ENCODE measurements at places on chromosomes 11 and 22.

DNA sequence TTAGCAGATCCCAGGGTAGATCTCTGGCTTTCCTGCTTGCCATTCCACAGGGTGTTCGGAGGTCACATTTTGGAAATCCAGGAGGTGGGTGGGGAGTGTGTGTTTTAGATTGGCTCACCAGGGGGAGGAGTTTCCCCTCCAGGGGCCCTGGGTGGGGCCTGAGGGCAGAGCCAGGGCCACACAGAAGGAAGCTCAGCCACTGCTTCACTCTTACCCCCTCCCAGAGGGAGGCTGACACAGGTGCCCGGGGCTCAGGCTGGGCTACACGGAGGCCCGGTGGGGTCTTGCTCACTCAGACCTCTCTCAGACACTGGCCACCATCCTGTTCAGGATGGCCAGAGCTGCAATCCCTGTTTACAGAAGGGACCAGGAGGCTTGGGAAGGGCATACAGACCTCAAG lies 2.5 kb downstream of the WNT7B start:
- no peak for DNase-seq

DNA sequence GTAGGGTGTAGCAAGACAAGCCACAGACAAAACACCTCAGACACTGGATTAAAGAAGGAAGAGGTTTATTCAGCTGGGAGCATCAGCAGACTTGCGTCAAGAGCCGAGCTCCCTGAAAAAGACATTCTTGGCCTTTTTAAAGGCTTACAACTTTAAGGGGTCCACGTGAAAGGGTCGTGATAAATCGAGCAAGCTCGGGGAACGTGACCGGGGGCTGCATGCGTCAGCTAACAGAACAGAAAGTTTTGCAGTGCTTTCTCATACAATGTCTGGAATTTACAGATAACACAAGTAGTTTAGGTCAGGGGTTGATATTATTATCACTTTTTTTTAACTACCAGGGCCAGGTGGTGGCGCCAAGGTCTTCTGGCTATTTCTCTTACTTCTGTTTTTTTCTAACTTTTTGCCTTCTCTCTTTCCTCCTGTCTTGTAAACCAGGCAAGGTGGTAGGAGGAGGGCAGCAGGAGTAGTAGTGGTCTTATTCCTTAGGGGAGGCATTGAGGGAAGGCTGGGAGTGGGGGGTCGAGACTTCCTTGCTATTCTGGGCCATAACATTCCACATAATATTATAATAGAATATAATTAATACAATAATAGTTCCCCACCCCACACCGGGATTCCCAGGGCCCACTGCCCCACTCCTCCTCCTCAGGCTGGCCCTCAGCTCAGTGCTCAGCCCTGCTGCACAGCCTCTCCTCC lies 587 bp upstream of the ALDH3B1 start:
- DNase-seq = no peak

GRCh38 chr22:50536226-50536625 lies 6.4 kb upstream of the TYMP start:
- DNase-seq = no peak

DNA sequence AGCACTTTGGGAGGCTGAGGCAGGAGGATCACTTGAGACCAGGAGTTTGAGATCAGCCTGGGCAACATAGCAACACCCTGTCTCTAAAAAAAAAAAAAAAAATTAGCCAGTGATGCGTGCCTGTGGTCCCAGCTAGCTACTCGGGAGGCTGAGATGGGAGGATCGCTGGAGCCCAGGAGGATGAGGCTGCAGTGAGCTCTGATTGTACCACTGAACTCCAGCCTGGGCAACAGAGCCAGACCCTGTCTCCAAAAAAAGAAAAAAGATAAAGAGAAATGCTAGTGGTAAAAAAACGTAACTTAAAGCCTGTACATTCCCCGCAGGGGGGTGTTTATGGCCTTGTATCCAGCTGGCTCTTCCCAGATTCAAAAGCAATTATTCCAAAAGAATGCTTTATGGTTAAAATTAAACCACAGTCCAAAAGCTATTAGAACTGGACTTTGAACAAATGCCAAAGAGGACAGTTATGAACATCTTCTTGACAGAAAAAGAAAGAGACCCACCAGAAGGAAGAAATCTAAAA lies 16.4 kb upstream of the SNX32 start:
- DNase-seq = no peak

GRCh38 chr22:35051791-35052190 lies 14.2 kb upstream of the ISX start:
- DNase-seq = no peak

DNA sequence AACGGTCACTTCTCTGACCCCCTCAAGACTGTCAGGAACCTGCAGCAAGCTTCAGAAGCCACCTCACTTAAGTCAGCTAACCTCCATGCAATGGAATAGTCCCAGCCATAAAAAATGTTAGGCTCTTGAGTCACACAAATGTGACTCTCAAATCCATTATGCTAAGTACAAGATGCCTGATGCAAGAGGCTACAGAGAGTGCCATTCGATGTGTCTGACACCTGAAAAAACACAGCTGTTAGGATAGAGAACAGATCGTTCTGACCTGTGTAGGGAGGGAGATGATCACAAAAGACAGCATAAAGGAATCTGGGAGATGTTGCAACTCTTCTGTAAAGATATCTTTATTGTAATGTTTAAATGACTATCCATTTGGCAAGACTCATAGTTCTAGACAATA lies 712.4 kb downstream of the TBC1D22A start:
- no peak for DNase-seq

DNA sequence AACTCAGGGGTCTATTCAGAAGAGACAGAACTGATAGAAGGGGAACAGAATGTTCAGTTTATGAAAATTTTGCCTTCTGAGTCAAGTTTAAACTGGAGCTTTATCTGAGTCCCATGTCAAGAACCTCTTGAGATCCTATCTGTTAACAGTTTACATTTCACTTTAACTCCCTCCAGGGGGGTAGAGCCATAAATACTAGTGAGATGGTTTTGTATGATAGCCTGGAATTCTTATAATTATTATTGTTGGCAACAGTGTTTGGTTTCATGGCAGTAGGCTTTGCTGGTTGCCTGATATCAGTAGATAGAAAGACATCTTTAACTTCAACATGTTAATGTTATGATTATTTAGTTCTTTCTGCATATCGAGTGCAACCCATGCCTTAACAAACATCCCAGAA lies 498.5 kb downstream of the INSC start:
- DNase-seq = no peak

GRCh38 chr11:129148487-129148886 lies 43.6 kb downstream of the ARHGAP32 start:
- DNase-seq = no peak

DNA sequence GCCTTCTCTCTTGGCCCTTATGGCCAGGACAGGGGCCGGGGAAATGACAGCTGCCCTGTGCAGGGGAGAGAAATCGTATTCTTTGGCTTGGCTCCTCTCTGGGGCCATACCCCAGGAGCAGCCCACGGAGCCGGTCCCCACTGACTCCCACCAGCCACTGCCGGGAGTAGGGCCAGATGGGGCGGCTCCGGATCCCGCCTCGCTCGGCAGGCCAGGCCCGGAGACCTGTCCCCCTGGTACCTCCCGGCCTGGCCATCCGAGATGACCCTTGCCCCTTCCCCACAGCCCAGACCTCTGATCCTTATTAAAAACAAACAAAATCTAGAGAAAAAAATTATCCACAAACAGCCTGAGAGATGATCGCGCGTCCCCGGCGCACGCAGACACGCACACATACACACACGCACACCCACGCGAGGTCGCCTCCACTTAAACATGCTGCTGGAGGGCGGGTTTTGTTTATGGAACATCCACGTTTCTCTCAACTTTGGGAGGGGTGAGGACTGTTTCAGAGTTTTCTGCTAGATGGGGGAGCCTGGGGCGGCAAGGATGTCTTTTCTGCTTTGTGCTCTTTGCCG lies 59.1 kb downstream of the IGLL1 start:
- DNase-seq = no peak

GRCh38 chr11:34784318-34784841 lies 131.8 kb downstream of the APIP start:
- DNase-seq = no peak

- DNase-seq = no peak
Observed at GRCh38 chr11:86575208-86575855, 97.1 kb downstream of the ME3 start.

DNA sequence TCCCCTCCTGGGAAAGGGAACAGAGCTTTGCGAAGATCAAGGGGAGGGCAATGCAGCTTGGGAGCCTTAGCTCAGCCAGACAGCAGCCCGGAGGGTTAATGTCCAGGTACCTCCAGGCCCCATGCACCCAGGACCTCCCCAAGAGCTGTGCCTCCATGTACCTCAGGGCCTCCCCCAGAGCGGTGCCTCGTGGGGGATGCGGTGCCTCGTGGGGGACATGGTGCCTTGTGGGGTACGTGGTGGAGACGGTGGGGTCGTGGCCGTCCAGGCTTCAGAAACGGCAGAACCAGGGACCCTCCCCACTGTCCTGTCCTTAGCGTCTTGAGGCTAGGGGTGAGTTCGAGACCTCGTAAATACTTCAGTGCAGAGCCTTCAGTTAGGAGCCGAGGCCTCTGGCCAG lies 33.2 kb downstream of the BRSK2 start:
- DNase-seq = no peak

DNA sequence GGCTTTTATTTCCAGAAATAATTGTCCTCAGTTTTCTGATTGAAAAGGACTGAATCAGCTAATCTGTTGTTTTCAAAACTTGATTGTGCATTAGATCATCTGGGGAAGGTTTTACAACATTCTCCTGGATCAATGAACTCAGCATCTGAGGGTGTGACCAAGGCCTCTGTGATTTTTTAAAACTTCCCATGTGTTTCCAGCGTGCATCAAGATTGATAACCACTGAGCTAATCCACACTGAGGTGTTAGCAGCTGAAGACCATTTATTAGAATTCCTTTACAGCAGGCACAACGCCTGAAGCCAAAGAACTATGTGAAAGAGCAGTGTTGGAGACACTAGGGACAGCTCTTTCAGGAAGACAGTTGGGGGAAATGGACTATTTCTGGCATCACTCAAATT lies 10.2 kb downstream of the VSTM5 start:
- no peak for DNase-seq

- DNase-seq = peak; percentile 69
Observed at GRCh38 chr22:49235463-49236300, 592.0 kb downstream of the BRD1 start.

DNA sequence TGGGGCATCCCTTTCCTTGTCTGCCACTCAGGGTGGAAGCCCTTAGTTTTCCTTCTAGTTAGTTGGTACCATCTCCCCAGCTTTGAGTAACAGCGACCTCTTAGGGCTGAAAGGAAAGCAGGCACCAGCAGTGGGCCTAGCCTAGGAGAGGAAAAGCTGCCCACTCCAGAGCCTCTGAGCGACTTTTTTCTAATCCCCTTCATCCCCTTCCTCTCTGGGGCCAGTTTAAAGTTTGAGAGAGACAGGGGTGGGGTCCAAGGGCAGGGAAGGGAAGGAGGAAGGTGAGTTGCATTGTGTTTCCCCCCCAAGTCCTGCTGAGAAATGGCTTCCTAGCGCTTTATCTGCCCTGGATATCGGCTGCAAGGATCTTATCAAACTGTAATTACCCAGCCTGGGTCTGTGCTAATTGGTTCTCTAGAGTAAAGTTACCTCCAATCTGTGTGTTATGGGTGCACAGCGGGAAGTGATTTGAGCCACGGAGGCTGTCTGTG lies 573.9 kb upstream of the CADM1 start:
- DNase-seq = no peak

- DNase-seq = no peak
Observed at GRCh38 chr11:73981051-73981805, 1.4 kb downstream of the UCP2 start.

GRCh38 chr11:6443269-6444003 lies 2.6 kb upstream of the HPX start:
- DNase-seq = no peak

DNA sequence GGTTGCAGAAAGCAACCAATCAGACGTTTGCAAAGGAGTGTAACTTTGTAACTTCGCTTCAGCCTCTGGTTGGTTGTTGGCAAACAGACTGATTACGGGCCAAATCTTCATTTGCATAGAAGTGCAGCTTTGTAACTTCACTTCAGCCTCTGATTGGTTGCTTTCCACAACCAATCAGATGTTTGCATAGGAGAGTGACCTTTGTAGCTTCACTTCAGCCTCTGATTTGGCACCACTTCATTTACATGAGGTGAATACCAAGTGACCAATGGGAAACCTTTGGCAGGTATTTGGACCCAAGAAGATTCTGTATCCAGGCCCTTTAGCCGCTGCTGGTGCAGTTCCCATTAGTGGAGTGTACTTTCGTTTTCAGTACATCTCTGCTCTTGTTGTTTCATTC lies 16.0 kb downstream of the USP47 start:
- no peak for DNase-seq

GRCh38 chr11:14974515-14975251 lies 2.5 kb upstream of the CALCA start:
- DNase-seq = no peak

- no peak for DNase-seq
Observed at GRCh38 chr11:32897103-32897502, 4.5 kb downstream of the QSER1 start.

DNA sequence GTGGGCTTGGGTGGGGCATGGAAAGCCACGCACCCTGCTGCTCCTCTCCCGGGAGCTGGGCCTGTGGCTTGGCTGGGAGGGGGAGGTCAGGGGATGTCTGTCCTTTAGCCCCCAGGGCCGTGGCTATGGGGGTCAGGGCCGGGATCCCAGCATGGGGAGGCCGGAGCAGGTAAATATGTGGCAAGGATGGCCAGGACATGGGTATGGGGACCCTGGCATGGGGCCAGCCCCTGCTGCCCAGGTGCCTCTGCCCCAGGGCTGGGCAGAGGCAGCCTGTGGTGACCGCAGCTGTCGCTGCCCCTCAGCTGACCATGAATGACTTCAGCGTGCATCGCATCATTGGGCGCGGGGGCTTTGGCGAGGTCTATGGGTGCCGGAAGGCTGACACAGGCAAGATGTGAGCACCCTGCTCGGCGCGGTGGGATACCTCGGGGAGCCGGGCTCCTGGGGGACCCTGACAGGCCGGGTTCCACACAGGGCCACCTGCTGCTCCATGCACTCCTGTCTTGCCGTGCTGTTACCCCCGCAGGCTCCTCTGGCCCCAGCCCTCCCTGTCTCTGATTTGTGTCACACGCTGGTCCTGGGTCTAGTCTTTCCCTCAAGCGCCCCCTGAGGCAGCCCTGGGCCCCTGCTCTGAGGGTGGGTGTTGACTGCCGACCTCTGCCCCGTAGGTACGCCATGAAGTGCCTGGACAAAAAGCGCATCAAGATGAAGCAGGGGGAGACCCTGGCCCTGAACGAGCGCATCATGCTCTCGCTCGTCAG lies 8.1 kb upstream of the ANKRD13D start:
- no peak for DNase-seq

Data from NCI-H2081 treated with DMSO at 0.1 percent for 48 hours (cell line).